ENCODE measurements at places on chromosomes 5 and 9.
A peak's percentile ranks its signal among the peaks of the same experiment; 100 is the strongest.

DNA sequence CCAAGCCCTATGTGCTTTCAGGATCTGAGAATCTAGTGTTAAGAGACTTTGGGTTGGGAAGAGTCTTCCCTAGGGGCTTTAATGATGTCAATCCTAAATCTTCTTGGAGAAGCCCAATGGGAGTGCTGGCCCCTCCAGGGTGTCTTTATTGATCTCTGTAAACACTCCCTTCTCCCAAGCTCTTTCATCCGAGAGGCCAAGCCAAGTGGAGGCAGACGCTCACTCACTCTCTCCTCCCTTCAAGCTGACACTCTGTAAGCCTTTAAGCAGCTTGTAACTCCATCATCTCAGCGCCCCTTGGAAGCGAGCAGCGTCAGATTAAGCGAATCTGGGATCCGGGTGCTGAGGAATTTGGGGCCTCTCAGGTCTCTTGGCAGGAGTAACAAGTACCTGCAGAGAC is 37.7 kb downstream of the SPARC start:
- peak; percentile 66 for DNase-seq

GRCh38 chr9:614431-614830 is 227.1 kb upstream of the DMRT1 start:
- DNase-seq: no peak

DNA sequence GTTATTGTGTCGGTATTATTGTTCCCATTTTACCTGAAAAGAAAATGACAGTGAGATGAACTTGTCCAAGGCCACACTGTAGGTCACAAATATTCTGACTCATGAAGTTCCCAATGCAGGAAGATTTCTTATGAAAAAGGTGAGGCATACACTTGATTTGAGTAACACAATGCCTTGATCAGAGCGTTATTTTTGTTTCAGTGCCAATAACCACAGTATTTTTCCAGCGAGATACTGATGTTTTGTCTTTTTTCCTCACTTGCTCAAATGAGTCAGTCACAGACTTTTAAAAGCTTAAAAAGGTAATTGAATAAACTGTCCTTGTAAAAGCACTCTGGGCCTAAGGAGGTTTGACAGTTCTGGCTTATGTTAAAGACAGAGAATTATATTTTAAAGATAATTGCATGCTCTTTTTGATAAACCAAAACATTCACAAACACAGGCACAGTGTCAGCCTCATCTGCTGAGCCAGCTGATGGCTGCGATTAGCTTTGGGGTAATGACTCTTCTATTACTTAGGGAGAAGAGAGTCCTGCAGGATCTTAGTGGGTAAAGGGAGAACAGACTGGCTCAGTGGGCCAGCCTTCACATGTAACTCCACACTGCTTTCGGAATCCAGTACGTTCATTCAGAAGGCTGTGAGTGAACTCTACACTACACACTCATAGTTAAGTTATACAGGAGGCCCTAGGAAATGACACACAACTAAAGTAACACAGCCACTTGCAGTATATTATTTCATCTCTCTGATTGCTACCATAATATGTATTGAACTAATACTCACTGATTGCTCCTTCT is 165.5 kb upstream of the CD180 start:
- no peak for DNase-seq

- DNase-seq: peak; percentile 69
Measured at GRCh38 chr5:141343953-141344463, 379 bp downstream of the PCDHGA3 start.

GRCh38 chr5:150763023-150763769 is 4.4 kb upstream of the DCTN4 start:
- DNase-seq: no peak

- DNase-seq: no peak
Measured at GRCh38 chr5:101292199-101292598, 389.1 kb upstream of the ST8SIA4 start.

GRCh38 chr9:128898382-128898781 is 16.4 kb downstream of the LRRC8A start:
- no peak for DNase-seq

DNA sequence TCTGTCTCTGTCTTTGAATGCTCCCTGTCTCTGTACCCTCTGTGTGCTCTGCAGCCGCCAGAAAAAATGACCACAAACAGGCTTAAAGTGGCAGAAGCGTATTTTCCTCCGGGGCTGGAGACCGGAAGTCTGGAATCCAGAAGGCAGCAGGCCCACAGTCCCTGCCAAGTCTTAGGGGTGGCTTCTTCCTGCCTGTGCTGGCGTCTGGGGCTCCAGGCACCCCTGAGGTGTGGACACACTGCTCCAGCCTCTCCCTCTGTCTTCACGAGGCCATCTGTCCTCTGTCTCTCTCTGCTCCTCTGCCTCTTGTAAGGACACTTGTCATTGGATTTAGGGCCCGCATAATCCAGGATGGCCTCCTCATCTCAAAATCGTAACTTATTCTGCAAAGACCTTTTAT is 298.4 kb upstream of the IRX4 start:
- no peak for DNase-seq

DNA sequence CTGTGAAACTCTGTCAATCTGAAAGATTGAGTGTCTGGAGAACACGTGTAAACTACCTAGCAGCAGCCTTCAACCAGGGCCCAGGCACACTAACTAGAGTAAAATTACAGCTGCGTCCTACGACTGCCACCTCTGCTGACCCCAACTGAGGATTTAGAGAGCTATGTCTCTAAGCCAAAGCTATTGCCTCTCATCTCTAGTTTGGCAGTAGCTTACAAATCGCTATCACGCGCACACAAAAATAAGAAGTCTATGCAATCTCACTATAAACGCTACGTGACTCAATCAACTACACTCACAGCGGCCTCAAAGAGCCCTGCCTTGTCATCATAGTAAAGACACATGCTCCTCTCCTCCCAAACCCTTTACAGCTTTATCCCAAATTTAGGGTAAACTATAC is 8.7 kb downstream of the PPP6C start:
- DNase-seq: no peak

- no peak for DNase-seq
Measured at GRCh38 chr9:133471551-133472276, 7.2 kb downstream of the SLC2A6 start.

GRCh38 chr9:87327575-87328125 is 170.0 kb upstream of the DAPK1 start:
- DNase-seq: no peak

GRCh38 chr9:121169094-121169601 is 32.5 kb downstream of the RAB14 start:
- no peak for DNase-seq

DNA sequence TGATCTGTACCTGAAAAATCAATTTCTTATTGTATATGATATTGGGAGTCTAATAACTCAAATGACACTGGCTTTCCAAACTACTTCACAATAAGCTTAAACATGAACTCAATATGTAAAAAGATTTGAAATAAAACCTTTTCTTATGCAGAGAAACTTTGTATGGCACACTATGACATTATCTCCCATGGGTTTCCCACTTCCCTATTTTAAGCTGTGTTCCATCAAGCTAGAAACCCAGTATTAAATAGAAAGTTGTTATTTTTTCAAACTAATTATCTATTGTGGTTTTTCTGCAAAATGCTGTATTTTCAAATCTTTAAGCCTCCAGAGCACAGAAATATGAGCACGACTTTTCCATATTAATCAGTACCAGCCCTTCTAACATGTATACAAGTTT is 174.7 kb downstream of the NFIB start:
- no peak for DNase-seq

GRCh38 chr5:113058269-113058668 is 81.7 kb downstream of the DCP2 start:
- no peak for DNase-seq

DNA sequence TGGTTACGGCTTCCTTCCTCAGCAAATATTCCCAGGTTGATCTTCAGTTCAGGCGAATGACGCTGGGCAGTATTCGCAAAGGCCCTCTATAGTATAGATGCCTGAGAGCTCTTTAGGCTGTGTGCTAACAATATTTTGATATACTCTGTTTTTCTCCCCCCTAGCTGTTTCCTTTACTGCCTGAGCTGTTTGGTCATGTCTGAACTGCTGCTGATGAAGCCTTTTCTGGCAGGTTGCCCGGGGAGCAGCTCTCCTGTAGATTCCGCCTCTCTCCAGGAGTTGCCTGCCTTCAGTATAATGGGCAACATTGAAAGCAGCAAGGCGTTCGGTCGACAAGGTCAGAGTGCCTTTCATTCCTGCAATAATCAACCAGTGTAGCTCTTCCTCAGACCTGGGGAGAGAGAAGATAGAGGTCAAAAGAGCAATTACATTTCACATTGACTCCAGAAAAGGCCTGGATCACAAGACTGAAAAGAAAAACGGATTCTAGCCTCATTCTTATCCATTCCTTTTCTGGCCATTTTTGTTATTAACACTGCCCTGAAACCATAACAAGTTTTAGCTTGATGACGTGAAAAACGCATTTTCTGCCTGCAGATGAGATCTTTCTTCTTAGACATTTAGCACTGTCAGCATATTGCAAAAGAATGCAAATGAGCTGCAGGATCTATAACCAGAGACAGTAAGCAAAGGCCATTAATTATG is 60.1 kb upstream of the ZNF608 start:
- DNase-seq: peak; percentile 62

DNA sequence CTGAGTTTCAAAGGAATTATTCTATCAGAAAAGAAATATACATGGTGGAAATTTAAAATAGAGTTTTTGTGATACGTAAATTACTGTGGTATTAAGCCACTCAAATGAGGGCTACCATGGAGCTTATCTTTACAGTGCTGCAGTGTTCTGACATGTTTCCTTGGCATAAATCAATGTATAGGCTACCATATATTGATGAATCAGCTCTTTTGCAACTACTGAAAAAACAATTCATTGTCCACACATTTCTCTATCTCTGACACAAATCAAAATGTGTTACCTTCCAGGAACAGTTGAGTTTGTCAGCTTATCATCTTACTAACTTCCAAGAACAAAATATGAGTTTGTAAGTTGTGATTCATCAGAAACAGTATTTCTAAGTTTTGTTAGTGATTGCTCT is 140.3 kb upstream of the CDH18 start:
- DNase-seq: no peak

- DNase-seq: peak; percentile 25
Measured at GRCh38 chr9:120937596-120937995, 11.0 kb upstream of the TRAF1 start.

DNA sequence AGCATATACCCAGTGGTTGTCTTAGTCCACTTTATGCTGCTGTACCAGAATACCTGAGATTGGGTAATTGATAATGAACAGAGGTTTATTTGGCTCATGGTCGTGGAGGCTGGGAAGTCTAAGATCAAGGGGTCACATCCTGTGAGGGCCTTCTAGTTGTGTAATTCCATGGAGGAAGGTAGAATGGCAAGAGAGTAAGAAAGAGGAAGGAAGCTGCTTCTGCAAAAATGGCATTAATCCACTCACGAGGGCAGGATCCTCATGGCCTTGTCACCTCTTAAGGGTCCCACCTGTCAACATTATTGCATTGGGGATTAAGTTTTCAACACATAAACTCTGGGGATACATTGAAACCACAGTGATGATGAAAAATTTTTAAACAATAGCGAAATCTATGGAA is 17.0 kb downstream of the BTNL8 start:
- no peak for DNase-seq

- DNase-seq: no peak
Measured at GRCh38 chr5:39760385-39761198, 335.8 kb upstream of the DAB2 start.

DNA sequence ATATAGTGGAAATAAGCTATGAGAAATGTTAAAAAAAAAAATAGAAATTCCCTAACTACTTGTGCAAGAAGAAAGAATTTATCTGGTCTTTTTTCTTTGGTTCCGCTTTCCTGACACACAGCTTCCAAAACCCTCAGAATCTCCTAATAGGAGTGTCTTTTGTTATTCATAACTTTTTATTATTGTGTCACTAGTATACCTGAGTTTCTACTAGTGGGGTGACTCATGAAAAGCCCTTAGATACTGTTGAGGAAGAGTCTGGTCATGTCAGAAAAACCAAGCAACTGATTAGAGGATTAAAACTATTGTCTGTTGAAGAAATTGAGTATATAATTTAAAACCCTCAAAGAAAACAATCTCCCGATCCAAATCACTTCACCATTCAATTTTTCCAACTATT is 152.8 kb upstream of the IFNE start:
- no peak for DNase-seq

GRCh38 chr5:35030426-35031100 is 17.2 kb downstream of the AGXT2 start:
- no peak for DNase-seq

DNA sequence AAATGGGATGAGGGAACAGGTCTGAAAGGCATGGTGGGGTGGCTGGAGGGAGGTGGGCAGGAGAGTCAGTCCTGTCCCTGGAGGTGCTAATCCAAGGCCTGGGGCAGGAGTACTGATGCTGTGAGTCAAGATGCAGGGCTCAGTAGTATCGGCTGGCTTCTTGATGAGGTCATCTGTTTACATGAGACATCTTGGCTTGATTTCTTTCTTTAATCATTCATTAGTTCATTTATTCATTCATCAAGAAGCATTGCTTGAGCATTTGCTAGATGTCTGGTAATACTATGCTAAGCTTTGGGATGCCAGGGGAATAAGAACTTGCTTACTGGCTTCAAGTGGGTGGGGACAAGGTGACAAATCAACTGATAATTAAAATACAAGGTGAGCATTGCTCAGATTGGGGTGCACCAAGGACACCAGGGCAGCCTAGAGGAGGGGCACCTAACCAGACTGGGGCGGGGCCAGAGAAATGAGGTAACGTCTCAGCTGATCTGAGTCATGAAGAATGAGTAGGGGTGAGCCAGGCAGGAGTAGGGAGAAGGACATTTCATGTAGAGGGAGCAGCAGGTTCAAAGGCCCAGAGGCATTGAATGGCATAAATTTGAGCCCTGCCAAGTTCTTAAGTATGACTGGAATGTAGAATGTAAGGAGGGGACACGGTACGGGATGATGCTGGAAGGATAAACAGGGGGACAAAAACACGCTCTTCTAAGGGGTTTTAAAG is 88.8 kb downstream of the EGFLAM start:
- DNase-seq: no peak

DNA sequence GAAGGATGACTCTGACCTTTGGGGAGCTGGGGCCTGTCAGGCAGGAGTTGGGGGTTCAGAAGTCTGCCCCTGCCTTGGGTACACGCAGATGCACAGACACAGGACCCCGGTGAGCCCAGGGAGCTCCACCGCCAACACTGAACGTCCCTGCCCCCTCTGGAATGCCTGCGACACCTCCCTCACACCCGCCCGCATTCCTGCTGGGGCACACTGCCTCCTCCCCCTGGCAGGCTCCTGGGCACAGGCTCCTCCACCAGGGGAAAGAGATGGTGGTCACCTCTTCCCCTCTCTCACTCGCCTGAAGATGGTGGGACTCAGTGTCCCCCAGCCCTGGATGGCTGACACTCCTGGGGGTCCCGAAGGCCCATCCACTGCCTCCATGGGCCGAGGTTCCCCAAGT is 12.0 kb downstream of the CRB2 start:
- DNase-seq: no peak

Measured in ELF-1 (cell line).